ENCODE measurements at places on chromosomes 2 and 18.

DNA sequence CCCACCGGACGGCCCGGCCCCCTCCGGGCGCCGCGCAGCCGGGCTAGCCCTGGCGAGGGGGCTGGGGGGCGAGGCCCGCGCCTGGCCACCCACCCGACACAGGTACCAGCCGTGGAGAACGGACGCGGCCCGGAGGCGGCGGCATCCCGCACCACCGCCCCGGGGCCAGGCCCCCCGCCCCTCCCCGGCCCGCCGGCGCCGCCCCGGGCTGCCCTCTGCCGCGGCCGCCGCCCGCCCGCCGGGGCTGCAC lies 405 bp downstream of the SOS1 start:
- no peak for DNase-seq

DNA sequence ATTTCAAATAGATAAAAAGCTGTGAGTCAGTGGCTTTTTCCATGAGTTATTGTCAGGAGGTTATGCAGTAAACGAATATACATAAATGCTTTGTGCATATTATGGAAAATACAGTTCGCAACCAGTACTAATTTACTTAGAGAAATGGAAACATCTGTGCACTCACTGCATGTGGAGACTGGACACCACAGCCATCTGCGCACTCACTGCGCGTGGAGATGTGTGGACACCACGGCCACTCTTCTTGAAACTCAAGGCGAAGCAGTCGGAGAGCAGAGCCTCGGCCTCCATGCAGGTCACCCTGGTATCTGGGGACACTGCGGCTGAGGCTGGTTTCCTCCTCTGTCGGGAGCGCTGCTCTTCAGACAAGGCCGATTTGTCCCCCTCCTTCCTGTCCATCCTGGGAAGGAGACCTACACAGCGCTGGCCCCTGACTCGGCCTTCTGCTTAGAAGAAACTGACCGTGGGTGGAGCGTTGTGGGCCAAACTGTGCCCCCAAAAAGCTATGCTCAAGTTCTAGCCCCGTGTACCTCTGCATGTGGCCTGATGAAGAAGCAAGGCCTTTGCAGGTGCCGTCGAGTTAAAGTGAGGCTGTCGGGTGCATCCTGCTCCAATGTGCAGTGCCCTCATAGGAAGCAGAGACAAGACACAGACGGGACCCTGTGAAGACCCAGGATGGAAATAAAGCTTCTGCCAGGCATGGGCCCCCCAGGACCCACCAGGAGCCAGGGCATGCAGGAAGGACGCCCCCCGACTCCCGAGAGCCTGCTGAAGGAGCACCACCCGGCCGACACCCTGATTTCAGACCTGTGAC lies 88.0 kb downstream of the TPO start:
- DNase-seq, result no peak

GRCh38 chr2:36754578-36754977 lies 58.1 kb downstream of the VIT start:
- DNase-seq, result no peak

- DNase-seq, result no peak
Measured at GRCh38 chr2:200319548-200320337, 13.2 kb downstream of the SPATS2L start.

DNA sequence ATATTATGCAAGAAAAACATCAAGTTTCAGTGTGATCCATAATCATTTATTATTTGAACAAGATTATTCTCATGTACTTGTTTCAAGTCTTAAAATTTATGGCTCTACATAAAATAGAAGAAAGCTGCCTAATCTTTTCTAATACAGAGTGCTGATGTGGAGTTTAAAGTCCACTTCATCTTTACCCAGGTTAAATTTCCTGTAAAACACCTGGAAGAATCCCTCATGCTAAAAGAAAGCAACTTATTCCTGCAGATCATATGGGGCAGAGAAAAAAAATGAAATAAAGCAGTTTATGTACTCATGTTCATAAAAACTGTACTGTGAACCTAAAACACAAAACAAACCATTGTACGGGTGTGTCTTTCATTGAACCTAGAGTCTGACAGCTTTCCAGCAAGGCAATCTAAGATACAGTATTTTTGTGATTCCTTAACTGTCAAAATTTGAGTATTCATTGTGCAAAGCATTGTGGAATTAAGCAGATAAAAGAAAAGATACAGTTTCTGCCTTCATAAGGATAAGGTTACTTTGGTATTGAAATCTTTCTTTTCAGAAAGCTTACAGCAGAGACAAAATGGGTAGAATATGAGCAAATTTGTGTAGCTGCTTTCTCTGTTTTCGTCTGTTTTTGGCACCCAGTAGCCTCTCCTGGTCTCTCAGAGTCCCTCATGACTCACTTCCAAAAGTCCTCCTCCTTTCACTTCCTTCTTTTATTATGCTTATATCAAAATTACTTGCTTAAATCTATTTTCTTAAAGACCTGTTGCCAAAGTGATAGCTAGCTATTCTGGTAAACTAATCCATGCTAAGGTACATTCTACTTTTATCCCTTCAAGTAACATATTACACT lies 26.9 kb upstream of the GLS start:
- no peak for DNase-seq

- DNase-seq, result no peak
Measured at GRCh38 chr18:3625742-3626091, 175.7 kb downstream of the TGIF1 start.

DNA sequence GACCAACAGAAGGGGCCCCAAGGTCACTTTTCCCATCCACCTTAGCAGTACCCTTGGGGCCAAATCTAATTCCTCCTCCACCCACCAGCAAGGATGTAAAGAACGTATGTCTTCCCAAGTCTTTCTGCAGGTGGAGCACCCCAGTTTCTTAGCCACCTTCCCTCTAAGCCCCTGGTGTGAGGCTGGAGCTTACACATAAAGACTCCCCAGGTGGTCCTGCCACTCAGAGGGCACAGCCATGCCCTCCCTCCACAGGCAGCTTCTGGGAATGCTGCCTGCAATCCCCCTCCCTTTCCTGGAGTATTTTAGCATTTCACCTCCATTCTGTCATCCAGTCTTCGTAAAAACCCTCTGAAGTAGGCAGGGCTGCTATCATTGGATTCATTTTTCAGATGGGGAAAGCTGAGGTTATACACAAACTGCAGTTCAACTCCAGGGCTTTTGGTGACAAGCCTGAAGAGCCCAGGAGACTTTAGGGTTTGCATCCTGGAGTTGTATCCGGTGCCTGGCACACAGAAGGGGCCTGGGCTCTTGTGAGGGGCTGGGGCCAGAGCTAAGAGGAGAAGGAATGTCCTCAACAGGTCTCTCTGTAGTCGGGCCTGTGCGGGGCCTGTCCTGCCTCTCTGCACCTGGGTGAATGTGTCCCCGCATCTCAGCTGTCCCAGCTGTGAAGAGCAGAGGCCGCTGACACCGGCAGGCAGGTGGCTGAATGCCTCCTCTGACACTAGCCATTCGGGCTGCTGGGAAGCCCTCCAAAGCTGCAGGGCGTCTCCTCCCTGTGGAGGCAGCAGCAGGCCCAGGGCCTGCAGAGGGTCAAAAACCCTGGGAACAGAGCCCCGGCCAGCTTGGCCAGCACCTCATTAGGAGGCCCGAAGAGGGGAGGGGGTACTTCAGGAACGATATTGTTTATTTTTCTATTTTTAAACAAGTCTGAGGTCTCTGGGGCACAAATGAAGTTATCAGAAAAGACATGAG lies 27.6 kb downstream of the CIB4 start:
- DNase-seq, result peak; percentile 31

DNA sequence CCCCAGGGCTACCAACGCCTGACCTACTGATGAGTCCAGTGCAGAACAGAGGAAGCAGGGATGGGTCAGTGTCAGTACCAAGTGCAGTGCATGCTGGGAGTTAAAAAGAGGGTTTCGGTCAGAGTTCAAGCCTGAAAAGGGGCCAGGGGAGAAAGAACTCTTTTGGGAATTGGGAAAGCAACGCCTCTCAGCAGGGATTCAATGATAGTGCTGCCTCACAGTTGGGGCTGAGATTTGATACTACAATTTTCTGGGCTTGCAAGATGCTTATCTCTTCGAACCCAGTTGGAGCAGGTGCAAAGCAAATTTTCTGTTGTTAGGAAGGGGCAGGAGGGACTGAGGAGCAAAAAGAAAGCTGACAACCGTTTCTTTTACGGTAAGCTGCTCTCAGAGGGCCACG lies 82.6 kb downstream of the CERKL start:
- DNase-seq, result peak; percentile 87

DNA sequence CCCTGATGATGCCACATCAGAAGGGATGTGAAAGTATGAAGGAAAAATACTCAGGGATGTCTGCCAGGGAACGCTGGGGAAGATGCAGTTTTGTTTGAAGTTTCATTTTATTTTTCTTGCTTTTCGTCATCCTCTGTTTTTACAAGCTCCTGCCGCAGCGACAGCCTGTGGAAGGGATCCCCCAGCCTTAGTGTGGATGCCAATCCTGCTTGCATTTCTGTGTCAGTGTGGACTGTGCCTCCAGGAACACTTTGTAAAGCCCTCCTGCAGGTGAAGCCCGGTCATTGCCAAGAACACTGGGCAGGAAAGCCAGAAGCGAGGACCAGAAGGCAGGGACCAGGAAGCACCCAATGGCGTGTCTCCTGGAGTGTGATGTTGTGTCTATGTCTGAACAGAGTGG lies 234.3 kb downstream of the SEPTIN10 start:
- no peak for DNase-seq

Measured in COR-L47 (cell line).